Activated CD4-positive, alpha-beta T cell treated with anti-CD3 and anti-CD28 coated beads for 48 hours (primary cell): ENCODE measurements at places on chromosomes 1 and 21.

- DNase-seq, result no peak
Observed at GRCh38 chr1:17436380-17437174, 2.9 kb downstream of the RCC2 start.

GRCh38 chr1:17112076-17112475 is 7.2 kb downstream of the PADI2 start:
- no peak for DNase-seq

DNA sequence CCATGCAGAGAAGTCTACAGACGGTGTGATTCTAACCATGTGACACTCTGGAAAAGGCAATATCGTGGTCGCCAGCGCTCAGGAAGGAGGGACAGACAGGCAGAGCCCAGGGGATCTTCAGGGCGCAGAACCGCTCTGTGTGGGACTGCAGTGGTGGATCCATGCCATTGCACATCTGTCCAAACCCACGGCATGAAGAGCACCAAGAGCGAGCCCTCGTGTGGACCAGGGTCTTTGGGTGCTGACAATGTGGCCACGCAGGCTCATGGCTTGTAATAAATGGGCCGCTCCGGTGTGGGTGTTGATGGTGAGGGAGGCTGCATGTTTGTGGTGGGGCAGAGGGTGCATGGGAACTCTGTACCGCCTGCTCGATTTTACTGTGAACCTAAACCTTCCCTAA is 25.3 kb upstream of the POFUT2 start:
- no peak for DNase-seq

DNA sequence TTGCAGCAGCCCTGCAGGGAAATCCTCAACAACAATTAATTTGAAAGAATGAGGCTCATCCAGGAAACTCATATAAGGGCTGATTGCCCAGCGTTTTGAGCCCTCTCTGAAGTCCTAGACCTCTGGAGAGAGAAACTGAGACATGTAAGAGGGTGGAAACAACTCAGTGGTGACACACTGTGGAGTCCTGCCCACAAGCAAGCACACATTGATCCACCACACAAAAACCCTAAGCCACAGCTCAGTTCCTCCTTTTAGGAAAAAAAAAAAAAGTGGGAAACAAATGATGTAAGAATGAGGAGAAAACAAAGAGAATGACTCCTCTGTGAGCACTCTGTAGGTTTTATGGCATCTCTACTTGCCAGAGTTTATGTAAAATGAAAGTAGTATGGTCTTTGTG is 22.9 kb upstream of the PLA2G5 start:
- no peak for DNase-seq

DNA sequence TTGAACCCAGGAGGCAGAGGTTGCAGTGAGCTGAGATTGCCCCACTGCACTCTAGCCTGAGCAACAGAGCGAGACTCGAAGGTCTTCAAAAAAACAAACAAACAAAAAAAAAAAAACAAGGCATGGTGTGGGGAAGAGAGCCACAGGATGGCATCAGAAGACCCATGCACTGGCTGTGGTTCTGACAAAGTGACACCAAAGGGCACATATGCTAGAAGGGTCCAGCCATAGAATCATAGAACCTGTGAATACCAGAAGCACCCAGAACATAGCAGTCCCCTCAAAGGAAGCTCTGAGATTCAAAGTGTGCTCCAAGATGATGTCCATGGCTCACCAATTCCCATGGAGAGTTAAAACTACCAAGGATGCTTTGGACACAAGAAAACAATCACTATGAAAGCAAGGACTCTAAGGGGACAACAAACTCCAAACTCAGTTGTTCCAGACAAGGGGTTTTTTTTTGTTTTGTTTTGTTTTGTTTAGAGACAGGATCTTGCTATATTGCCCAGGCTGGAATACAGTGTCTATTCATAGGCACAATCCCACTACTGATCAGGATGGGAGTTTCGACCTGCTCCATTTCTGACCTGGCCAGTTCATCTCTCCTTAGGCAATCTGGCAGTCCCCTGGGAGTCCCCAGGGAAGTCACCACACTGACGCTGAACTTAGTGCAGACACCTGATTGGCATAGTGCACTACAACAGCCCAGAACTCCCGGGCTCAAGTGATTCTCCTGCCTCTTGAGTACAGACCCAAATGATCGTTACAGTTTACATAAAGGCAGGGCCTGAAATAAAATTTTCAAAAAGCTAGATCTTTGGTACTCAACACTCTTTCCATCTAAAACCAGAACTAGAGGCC is 56.4 kb downstream of the TGFBR3 start:
- no peak for DNase-seq

DNA sequence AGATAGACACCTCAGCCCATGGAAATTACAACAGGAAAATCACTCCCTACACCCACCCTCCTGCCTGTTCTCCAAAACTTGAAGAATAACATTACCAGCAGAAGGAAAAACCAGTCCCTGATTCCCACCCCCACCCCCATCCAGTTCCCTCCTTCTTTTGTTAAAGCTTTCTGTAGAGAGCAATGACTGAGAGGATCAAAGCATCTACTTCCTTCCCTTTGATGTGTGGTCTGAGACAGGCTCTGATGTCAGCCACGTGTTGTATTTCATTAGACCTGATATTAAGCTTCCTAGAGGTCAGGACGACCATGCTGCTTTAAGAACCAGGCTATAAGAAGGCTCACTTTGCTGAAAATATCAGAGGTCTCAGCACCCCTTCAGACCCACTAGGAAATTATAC is 73.9 kb upstream of the HAO2 start:
- DNase-seq, result no peak

DNA sequence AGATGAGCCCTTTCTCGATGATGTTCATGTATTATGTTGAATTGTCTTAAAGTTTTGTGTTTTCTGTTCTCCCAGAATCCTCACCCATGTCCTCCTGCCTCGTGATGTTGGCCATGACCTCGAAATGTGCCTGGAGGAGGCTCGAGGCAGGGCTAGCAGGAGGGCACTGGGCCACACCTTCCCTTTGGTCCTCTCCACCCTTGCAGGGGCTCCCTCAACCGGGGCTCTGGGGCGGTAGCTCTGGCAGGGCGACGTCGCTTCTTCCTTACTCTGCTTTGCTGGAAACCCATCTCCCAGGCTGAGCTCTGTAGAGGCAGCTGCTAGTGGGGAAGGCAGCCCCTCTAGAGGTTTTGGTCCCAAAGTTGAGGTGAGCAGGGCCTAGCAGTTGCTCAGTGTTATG is 14.3 kb downstream of the TFF3 start:
- no peak for DNase-seq

DNA sequence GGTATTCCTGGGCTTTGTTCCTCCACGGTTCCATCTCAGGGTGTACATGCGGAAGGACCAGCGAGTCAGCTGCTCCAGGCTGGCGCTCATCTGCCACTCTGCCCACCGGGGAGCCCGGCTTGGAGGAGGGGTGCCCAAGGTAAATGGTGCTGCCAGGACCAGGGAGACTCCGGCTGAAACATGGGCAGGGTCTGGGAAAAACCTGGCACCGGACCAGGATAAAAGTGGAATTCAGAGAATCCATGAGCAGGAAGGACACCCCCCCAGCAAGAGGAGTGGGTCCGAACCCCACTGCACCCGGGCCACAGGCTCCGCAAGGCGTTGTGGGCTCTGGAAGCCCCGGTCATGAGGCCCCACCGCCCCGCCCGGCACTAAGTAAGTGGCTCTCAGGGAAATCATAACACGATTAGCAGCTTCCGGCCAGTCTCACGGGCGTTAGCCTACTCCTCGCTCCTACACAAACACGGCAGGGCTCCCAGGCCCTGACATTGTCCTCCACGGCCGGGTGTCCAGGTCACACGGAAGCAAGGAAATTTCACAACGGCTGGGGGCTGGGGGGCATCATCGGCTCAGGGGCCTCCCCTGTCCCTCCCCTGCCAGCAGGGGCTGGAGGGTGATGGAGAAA is 21.1 kb downstream of the MEGF6 start:
- no peak for DNase-seq

DNA sequence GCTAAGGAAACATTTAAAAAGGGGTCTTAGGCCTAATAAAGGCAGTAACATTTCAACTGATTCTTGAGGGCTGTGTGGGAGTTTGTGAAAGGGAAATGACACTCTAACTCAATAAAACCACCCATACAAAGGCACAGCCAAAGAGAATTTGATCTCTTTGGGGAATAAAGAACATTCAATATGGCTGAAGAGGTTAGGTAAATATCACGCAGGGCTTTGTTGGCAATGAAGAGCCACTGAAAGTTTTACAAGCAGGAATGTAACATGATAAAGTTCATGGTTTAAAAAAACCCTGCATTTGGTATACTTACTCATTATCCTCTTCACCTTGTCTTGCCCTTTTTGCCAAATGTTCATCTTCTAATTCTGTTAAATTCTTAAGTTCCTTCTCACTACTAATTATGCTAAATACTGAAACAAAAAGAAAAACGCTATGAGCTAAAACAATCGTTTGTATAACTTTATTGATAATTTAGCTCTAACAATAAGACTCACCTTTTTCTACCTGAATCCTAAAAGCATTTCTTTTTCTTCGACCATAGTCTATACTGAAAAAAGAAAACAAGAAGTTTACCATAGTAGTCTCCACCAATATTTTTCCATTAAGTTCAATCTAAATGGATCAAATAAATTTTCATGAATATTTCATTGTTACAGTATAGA is 12.5 kb downstream of the NVL start:
- DNase-seq, result no peak

DNA sequence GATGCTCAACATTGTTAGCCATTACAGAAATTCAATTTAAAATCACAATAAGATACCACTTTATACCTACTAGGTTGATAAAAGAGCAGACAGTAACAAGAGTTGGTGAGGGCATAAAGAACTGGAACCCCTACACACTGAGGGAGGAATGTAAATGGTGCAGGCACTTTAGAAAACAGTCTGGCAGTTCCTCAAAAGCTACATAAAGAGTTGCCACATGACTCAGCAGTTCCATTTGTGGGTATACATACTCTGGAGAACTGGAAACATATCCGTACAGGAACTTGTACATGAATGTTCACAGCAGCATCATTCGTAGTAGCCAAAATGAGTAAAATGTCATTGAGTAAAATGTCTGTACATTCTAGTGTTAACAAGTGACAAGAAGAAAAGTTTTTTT is 17.0 kb downstream of the NSL1 start:
- no peak for DNase-seq

GRCh38 chr1:118660769-118661168 is 327.4 kb downstream of the TBX15 start:
- DNase-seq, result no peak

- DNase-seq, result peak; percentile 74
Observed at GRCh38 chr1:44714944-44715571, 15.9 kb downstream of the RNU5D-1 start.

DNA sequence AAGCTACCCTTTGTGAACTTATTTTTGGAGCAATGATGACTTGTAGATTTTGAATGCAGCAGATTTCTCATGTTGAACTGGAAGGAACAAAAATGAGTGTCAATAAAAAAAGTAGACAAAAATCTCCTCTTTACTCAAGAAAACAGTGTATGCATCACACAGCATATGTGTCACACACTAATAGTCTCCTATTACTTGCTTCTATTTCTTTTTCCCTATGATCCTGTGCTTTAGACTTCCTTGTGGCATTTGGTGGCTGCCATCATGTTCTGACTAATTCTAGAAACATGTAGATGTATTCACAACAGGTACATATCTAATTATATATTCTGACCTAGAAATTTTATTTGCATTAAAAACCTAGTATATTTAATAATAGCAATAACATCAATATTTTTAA is 14.3 kb downstream of the RC3H1 start:
- DNase-seq, result no peak

GRCh38 chr1:230749150-230749549 is 2.0 kb downstream of the CAPN9 start:
- no peak for DNase-seq

- no peak for DNase-seq
Observed at GRCh38 chr1:163168053-163168452, 34.7 kb downstream of the RGS5 start.

DNA sequence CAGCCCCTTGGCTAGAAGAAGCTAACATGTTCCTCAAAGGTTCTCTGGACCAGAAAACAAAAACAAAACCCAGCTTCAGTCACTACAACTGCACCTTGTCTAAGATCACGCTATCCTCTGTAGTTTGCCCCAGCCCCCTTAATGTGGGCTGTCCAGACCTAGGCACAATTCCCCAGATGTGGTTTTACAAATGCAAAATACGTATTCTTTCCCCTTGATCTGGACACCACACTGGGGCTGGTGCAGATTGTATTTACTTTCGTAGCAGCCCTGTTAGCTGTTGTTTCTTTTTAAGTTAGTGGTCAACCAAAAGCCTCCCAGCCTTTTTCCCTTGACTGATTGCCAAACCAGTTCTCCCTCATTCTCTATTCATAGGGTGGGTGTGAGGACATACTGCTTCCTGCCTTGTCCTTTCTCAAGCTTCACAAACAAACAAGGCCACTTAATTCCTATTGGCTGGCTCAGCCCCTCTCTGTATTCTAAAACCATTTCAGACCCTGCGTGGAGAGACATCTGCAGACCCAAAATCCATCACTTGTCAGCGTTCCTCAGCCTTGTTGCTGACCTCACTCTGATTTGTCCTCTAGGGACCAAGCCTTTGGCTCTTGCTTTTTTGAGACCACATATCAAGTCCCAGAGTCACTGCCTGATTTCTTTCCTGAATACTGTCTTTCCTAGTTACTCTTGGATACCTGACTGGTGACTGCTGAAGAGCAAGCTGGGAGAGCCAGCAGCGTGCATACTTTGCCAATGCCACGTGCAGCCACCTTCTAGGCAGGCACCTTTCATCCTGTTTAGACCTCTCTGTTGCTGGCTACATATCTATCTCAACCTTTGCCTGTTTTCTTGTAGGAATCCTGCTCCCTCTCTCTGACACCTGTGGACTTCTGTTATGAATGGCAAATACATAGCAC is 96.4 kb upstream of the RAB3GAP2 start:
- DNase-seq, result no peak

DNA sequence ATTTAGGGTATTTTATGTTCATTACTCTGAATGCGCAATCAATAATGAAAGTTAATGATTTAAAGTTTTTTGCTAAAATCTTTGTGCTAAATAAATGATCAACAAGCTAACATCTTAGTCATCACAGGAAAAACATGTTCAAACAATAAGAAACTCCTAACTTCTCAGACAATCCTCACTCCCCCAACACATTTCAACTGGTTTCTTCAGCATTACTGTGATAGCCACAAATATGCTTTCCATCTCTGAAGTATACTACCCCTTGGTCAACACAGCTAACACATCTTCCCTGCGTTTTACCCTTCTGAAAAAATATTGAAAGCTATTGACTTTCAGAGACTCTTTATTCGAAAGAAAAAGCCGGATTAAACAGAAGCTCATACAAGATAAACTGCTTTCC is 85.8 kb downstream of the ZNF644 start:
- DNase-seq, result no peak

GRCh38 chr1:200323856-200324400 is 85.9 kb downstream of the ZNF281 start:
- DNase-seq, result no peak

GRCh38 chr21:26766826-26767325 is 78.3 kb downstream of the ADAMTS1 start:
- DNase-seq, result no peak
